Activated CD4-positive, alpha-beta memory T cell treated with anti-CD3 and anti-CD28 coated beads, Interleukin-2, amount 10 ng/mL, durations not matched to agents 7 days and 5 days (primary cell): ENCODE measurements at places on chromosomes 12 and 14. TPM values are rescaled to one million over a fixed set of nuclear protein-coding genes. Genes with fewer than 3 reads are reported as not detected.
A peak's percentile ranks its signal among the peaks of the same experiment; 100 is the strongest.

GRCh38 chr14:29220566-29220965 is 454.0 kb downstream of the FOXG1 start:
- H3K4me1 ChIP-seq, result no peaks in the 10 kb centered on the region
- H3K36me3 ChIP-seq, result no peaks in the 10 kb centered on the region
- H3K27ac ChIP-seq, result no peak overlapping the region
- no peak for DNase-seq
- H3K27me3 ChIP-seq, result no peaks in the 10 kb centered on the region

- DNase-seq, result no peak
- no peaks in the 10 kb centered on the region for H3K36me3 ChIP-seq
- H3K4me3 ChIP-seq, result no peak overlapping the region
- no peaks in the 10 kb centered on the region for H3K4me1 ChIP-seq
- H3K27ac ChIP-seq, result no peak overlapping the region
- peaks cover 6% of the 10 kb centered on the region for H3K27me3 ChIP-seq
These were observed 118.6 kb upstream of the CCDC175 start for GRCh38 chr14:59695198-59695597.

GRCh38 chr12:92702754-92703679 is at the start of gene PLEKHG7:
Gene PLEKHG7 (plus strand): TSS chr12:92702989. CDS start chr12:92706632, 3,643 bp downstream.
- no peaks in the 10 kb centered on the region for H3K27me3 ChIP-seq
- no peaks in the 10 kb centered on the region for H3K36me3 ChIP-seq
- DNase-seq, result no peak
- H3K4me3 ChIP-seq, result no peak within 1 kb of the TSS
- peaks cover 10% of the 10 kb centered on the region for H3K4me1 ChIP-seq
- H3K27ac ChIP-seq, result no peak within 1 kb of the TSS

GRCh38 chr12:132448463-132448820 is 41.5 kb upstream of the FBRSL1 start:
- no peak for DNase-seq
- peaks cover 4% of the 10 kb centered on the region for H3K27me3 ChIP-seq
- H3K36me3 ChIP-seq, result peaks cover 2% of the 10 kb centered on the region
- no peak overlapping the region for H3K4me3 ChIP-seq
- H3K27ac ChIP-seq, result peak overlapping the region; percentile 31

GRCh38 chr12:111181143-111181726 is 187.7 kb downstream of the PHETA1 start:
- no peaks in the 10 kb centered on the region for H3K4me1 ChIP-seq
- H3K27ac ChIP-seq, result no peak overlapping the region
- peaks cover 17% of the 10 kb centered on the region for H3K27me3 ChIP-seq
- H3K4me3 ChIP-seq, result no peak overlapping the region

DNA sequence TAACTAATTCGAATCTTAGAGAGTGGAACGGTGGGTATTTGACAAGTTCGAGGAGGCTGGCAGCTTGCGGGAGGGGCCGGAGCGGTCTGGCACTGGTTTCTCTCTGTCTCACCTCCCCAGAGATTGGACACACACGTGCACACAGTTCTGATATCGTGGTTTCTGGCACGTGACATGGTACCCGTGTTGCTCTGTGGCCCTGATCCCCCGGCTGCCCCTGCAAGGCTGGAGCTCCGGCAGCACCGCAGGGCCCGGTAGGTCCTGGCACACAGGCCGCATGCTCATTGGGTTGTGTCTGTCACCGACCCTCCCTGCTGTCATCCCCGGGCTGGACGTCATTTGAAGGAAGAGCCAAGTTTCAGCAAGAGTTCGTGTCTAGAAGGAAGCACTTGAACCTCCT is 82.7 kb downstream of the PPP2R5C start:
- H3K27ac ChIP-seq, result no peak overlapping the region
- H3K27me3 ChIP-seq, result no peaks in the 10 kb centered on the region
- peaks cover 61% of the 10 kb centered on the region for H3K36me3 ChIP-seq
- no peak overlapping the region for H3K4me3 ChIP-seq
- DNase-seq, result no peak
- peaks cover 88% of the 10 kb centered on the region for H3K4me1 ChIP-seq

- no peak for DNase-seq
- H3K36me3 ChIP-seq, result no peaks in the 10 kb centered on the region
- H3K27me3 ChIP-seq, result no peaks in the 10 kb centered on the region
- H3K4me1 ChIP-seq, result no peaks in the 10 kb centered on the region
These were observed 189.1 kb downstream of the PIWIL1 start for GRCh38 chr12:130526813-130527212.

DNA sequence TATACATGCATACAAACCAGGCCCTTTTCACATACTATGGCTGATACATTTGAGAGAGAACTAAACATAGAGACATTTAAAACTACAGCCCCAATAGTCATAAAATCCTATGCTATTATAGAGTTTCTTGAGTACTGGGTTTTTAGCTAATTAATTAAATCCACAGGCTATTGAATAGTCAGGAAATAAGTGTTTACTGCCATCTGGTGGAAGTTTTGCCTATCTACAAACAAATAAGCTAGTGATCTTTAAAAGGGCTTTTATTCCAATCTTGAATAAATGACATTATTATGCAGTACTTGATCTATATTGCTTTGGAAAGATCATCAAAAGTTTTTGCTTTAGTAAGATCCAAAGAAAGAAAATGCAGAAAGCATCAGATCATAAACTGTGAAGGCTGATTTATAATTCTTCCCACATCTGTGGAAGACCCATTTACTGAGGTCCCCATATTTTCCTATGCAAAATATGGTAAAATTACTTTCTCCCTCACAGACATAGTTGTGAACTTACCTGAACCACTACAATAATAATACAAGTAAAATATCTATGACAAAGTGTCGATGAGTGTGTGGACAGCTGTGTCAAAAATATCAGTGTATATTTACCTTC is 131.3 kb downstream of the ITPR2 start:
- H3K36me3 ChIP-seq, result peaks cover 10% of the 10 kb centered on the region
- no peaks in the 10 kb centered on the region for H3K27me3 ChIP-seq
- no peak overlapping the region for H3K27ac ChIP-seq

DNA sequence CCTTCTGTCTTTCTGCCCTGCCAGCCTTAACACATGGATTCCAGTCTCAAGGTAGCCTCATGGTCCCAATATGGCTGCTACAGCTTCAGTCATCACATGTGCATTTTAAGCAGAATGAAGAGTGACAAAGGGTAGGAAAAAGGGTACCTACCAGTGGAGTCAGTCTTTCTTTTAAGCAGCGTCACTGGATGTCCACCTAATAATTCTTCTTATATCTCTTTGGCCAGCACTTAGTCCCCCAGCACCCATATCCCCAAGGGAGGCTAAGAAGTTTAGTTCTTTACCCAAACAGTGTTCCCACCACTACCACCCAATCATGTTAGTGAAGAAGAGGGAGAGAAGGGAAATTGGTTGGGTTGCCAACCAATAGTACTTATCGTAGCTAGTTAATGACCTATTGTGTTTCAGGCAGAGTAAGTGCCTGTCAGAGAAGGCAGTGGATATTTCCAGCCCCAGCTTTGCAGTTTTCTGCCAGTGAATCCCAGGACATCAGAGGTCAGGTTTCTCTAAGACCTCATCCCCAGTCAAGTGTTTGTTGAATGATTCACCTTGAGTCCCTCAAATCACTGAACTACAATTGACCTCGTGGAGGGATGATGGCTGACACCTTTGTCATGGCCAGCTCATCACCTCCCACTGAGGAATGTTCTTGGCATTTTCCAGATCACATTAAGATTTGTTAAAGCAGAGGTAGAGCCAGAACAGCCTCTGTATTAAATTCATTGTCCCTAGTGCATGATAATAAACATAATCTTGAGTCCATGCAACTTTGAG is 250.9 kb upstream of the CRY1 start:
- no peak overlapping the region for H3K4me3 ChIP-seq
- H3K36me3 ChIP-seq, result peaks cover 25% of the 10 kb centered on the region
- no peak for DNase-seq
- peaks cover 1% of the 10 kb centered on the region for H3K4me1 ChIP-seq
- H3K27me3 ChIP-seq, result no peaks in the 10 kb centered on the region

DNA sequence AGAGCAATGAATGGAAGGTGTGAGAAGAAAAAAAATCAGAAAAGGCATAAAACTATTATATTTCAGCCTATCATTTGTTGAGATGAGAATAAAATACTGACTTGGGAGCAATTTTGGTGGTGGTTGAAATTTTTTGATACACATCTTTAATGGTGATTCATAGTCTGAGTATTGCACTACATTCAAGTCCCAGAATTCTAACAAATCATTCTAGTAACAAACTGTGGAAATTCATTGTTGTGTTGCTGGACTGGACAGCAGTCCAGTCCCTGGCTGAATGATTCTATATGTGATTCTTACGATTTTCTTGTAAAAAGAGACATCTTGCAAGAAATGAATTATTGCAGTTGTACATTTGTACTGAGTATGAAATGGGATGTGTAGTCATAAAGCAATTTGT is 268.6 kb downstream of the TRHDE start:
- H3K4me3 ChIP-seq, result no peak overlapping the region
- no peaks in the 10 kb centered on the region for H3K27me3 ChIP-seq
- no peak overlapping the region for H3K27ac ChIP-seq
- no peak for DNase-seq

- H3K36me3 ChIP-seq, result no peaks in the 10 kb centered on the region
- no peaks in the 10 kb centered on the region for H3K4me1 ChIP-seq
These were observed 438.5 kb downstream of the LRIG3 start for GRCh38 chr12:58481811-58482210.

DNA sequence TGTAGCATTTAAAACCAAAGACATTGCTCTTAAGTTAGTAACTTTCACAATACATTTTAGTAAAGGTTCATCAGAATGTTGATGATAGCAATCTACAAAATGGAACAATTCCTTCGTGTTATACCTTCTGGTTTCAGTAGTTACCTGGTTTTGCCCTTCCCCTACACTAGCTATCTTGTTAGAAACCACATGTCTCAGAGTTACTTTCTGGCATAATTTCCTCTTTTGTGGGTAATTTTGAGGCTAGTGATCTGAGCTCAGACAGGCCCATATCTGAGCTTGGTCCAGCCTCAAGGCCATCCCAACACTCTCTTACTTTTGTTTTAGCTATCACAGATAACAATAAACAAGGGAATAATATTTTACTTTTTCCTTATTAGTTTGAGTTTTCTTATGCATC is 196.9 kb downstream of the KITLG start:
- peaks cover 5% of the 10 kb centered on the region for H3K27me3 ChIP-seq
- DNase-seq, result no peak
- no peaks in the 10 kb centered on the region for H3K36me3 ChIP-seq
- no peak overlapping the region for H3K4me3 ChIP-seq
- H3K4me1 ChIP-seq, result no peaks in the 10 kb centered on the region
- no peak overlapping the region for H3K27ac ChIP-seq

- no peaks in the 10 kb centered on the region for H3K27me3 ChIP-seq
- no peaks in the 10 kb centered on the region for H3K36me3 ChIP-seq
- no peak for DNase-seq
- no peaks in the 10 kb centered on the region for H3K4me1 ChIP-seq
- H3K27ac ChIP-seq, result no peak overlapping the region
These were observed 525.7 kb downstream of the SOX5 start for GRCh38 chr12:23423796-23424195.

DNA sequence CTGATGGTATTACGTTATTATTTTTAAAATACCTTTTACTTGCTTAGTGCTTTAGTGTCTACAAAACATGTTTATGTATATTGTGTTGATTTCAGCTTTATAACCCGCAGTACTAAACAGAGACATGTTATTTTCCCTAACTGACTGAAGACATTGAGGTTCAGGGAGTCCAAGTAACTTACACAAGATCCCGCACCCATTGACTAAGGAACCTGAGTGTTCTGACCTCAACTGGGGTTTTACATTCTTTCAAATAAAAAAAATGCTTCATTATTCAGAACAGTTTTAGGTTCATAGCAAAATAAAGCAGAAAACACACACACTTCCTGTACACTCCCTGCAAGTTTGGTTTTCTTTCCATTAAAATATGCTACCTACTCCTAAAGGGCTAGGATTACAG is 60.4 kb upstream of the METAP2 start:
- DNase-seq, result no peak
- no peaks in the 10 kb centered on the region for H3K4me1 ChIP-seq
- H3K27me3 ChIP-seq, result peaks cover 11% of the 10 kb centered on the region
- no peak overlapping the region for H3K4me3 ChIP-seq

GRCh38 chr12:48789858-48790326 is 1.0 kb upstream of the ADCY6 start:
- no peak overlapping the region for H3K27ac ChIP-seq
- no peak for DNase-seq
- no peaks in the 10 kb centered on the region for H3K36me3 ChIP-seq

- H3K36me3 ChIP-seq, result no peaks in the 10 kb centered on the region
- H3K4me3 ChIP-seq, result no peak overlapping the region
- no peak overlapping the region for H3K27ac ChIP-seq
- DNase-seq, result no peak
- H3K27me3 ChIP-seq, result peaks cover 32% of the 10 kb centered on the region
These were observed 213.7 kb downstream of the GXYLT1 start for GRCh38 chr12:41930866-41931437.

DNA sequence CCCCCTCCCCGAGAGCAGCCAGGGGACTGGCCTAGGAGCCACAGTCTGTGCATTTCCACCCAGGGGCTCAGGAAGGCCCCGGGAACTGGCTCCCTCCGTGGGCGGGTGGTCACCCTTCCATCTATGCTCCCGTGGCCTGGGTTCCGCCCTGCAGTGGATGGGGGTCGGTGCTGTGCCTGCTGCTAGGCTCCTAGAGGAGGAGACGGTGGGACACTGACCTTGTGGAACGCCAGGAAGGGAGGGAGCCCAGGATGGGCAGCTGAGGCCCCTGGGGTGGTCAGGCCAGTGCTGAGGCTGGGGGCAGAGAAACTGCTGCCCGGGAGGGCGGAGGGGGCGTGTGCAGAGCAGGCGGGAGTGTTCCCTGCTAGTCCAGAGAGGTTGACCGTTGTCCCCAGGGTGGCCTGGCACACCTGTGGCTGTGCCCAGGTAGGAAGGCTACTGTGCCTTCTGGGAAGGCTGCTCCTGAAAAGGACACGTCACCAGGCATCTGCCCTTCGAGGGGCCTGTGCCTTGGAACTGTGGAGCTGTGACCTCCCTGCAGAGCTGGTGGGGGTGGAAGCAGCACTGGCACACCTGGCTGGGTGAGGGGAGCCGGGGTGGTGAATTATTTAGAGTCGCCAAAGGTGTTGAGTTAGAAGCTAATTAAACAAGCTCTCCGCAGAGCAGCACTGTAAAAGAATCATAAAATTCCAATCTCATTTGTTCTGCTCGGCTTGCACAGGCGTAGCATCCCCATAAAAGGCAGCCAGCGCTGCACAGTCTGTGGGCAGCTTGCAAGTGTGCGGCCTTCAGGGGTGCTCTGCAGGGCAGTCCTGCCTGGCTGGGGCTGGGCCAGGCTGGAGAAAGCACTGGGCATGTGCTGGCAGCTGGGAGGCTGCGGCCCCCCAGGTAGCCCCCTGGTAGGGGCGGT is 145.1 kb downstream of the KIF26A start:
- no peaks in the 10 kb centered on the region for H3K27me3 ChIP-seq
- no peak overlapping the region for H3K4me3 ChIP-seq
- no peak overlapping the region for H3K27ac ChIP-seq
- H3K36me3 ChIP-seq, result no peaks in the 10 kb centered on the region
- no peak for DNase-seq

GRCh38 chr12:75823475-75823874 is 208.1 kb downstream of the PHLDA1 start:
- no peak for DNase-seq
- H3K4me3 ChIP-seq, result no peak overlapping the region
- no peaks in the 10 kb centered on the region for H3K36me3 ChIP-seq

GRCh38 chr12:120584343-120585149 is 3.3 kb upstream of the POP5 start:
- H3K4me1 ChIP-seq, result peaks cover 39% of the 10 kb centered on the region
- peaks cover 17% of the 10 kb centered on the region for H3K27me3 ChIP-seq
- H3K4me3 ChIP-seq, result peak overlapping the region; percentile 55
- H3K27ac ChIP-seq, result no peak overlapping the region

Gene HHIPL1
- 0.10 TPM for total RNA-seq

Gene DENND5B
- total RNA-seq, result 0.35 TPM

Gene SERPINA10
- not detected for total RNA-seq

Gene GPR135
- total RNA-seq, result 1.0 TPM

Gene CDKL1
- total RNA-seq, result 8.8 TPM

Gene PELI2
- total RNA-seq, result 7.1 TPM
